Brain pericyte (primary cell): ENCODE measurements at places on chromosomes 16 and 17.

- DNase-seq: no peak
Observed at GRCh38 chr17:61321344-61321743, 78.3 kb upstream of the TBX2 start.

DNA sequence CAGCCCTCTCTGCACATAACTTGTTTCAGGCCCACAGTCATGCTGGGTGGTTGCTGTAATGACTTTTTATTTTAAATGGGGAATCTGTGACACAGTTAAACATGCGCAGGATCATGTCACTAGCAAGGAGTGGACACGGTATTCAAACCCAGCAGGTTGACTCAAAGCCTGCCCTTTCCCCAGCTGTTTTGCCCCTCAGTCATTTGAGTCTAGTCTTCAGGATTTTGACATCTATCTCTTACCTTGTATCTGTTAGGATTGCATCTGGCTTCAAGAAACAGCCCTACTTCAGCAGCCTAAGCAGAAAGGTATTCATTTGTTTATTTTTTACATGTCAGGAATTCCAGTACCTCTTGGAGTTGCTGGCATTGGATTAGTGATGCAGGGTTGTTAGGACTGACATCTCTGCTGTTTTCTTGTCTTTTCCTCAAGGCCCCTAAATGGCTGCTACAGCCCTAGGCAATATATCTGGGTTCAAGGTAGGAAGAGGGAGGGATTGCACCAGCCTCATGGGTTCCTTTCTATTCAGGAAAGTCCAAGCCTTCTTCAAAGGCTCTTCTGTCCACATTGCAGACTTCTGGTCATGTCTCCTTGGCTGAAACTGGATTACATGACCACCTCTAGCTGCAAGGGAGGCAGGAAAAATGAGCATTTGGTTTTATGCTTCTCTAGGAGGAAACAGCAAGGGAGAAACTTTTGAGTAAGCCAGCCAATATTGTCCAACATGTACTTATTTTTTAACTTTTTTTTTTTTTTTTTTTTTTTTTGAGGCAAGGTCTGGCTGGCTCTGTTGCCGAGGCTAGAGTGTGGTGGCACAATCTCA, 22.8 kb downstream of the ABCC1 start:
- DNase-seq: no peak

- no peak for DNase-seq
Observed at GRCh38 chr17:69434164-69434579, 19.7 kb downstream of the MAP2K6 start.

DNA sequence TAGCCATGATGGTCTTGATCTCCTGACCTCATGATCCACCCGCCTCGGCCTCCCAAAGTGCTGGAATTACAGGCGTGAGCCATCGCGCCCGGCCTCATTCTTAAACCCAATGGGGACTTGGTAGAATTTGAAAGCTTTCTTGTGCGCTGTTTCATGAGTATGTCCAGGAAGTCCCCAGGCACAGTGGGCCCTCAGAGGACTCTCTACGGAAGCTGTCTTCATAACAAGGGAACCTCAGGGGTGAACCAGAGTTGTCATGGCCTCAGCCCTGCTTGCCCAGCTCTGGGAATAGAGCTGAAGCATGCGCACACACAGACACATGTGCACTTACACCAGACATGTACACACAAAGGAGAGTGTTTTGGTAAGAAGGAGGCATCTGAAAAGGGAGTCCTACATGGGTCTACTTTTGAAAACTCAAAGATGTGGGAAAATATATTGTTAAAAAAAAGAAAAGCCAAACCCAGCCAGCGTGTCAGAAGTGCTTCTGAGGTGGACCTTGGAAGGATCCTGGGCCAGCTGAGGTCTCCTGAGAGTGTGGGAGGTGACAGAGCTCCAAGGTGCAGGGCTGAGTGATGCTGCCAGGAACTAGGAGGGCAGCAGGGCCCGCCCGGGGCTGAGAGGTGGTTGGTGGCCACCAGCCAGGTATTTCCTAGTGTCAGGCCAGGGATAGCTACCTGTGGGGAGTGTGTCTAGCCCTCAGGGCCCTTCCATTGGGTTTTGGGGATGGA, 54.6 kb downstream of the EPN2 start:
- no peak for DNase-seq

GRCh38 chr16:20614186-20615141, 38.3 kb upstream of the ACSM2B start:
- DNase-seq: no peak

GRCh38 chr17:7346761-7347614, 5.0 kb upstream of the KCTD11 start:
- no peak for DNase-seq
